Right atrium auricular region (tissue), 2 donors: ENCODE measurements at places on chromosomes 11 and 22. TPM values are rescaled to one million over a fixed set of nuclear protein-coding genes. Genes with fewer than 3 reads are reported as not detected.

- DNase-seq: no peak
These were observed 144.6 kb downstream of the SNX19 start for GRCh38 chr11:130771708-130772107.

DNA sequence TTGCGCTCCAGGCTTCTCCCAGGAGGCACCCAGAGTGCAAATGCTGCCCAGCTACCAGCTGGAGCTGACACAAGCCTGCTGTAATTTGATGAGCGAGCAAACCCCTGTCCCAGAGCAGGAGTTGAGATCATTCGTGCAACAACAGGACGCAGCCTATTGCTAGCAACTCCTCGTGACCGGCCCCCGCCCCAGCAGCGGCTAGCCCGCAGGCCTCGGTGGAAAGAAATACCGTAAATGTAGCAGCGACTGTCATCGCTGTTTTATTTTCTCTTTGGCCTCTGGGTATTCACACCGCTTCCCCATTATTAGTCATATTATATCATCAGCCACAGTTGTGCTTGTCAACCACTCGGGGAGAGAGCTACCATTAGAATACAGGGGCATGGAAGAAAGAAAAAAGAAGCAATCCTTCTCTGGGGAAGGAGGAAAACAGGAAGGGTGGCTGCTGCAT is 59.2 kb upstream of the ATXN10 start:
- DNase-seq: peak; percentile 84

- no peak for DNase-seq
These were observed 21.3 kb upstream of the TPH1 start for GRCh38 chr11:18067372-18067771.

DNA sequence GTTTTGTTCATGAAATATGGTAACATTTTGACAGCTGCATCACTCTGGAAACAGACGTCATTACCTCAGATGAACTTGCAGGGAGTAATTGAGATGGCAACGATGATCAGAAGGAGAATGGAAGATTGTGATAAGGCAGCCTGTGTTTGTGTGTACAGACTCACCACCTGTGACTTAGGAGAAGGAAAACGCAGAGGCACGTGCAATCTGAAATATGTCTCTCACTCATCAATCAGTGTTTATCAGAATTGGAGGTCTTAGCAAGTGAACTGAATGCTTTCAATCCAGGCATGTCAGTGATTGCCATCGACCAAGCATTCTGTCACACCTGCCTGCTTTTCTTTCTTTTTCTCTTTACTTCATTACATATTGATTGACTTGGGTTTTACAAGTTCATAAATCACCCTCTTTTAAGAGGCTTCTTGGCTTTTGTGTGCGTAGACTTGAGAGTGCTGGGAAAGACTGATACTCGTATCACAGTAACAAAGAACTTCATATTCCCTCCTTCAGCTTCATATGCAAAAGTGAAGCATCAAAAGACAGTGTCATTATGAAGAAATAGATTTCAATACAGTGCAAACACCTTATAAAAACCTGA is 24.6 kb downstream of the FAT3 start:
- DNase-seq: no peak

- DNase-seq: no peak
These were observed 6.3 kb upstream of the SLC1A2 start for GRCh38 chr11:35425603-35426212.

DNA sequence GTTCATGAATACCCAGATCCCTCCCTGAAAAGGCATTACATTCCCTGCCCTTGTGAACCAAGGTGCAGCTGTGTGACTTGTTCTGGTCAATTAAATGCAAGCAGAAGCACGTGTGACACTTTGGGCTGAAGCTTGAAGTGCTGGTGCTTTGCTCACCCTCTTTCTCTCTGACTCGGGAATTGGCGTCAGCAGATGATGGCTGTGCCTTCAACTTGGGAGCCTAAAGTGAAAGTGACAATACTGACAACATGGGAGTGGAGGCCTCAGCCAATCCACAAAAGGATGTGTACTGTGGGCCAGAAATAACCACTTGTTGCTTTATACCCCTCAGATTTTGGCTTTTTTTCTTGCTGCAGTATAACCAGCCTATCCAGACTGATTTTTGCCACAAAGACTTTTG is 148.3 kb upstream of the THY1 start:
- DNase-seq: no peak

GRCh38 chr11:75077316-75077715 is 19.4 kb downstream of the OR2AT4 start:
- no peak for DNase-seq

- no peak for DNase-seq
These were observed 5.4 kb upstream of the OR51A2 start for GRCh38 chr11:4960877-4961276.

DNA sequence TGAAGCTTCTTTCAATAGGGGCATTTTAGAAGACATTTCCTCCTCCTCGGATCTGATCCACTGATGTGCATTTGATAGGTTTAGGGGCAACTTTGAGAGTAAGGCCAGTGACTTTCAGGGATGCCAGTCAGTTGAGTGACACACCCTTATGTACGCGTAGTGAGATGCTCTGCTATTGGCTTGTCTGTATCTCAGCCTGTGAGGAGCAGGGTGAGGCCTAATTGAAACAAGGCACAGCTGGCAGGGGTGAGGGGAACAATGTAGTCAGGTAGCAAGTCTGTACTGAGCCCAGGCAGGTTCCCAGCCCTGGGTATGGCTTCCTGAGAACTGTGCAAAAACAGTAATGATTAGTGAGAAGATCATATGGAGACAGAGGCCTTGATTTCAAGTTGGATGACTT is 61.5 kb downstream of the STIM1 start:
- DNase-seq: no peak

- no peak for DNase-seq
These were observed 722.5 kb upstream of the API5 start for GRCh38 chr11:42589286-42589685.

- no peak for DNase-seq
These were observed 2.7 kb downstream of the CCDC87 start for GRCh38 chr11:66589996-66590675.

- no peak for DNase-seq
These were observed 4.6 kb downstream of the SNAP29 start for GRCh38 chr22:20863366-20863765.

DNA sequence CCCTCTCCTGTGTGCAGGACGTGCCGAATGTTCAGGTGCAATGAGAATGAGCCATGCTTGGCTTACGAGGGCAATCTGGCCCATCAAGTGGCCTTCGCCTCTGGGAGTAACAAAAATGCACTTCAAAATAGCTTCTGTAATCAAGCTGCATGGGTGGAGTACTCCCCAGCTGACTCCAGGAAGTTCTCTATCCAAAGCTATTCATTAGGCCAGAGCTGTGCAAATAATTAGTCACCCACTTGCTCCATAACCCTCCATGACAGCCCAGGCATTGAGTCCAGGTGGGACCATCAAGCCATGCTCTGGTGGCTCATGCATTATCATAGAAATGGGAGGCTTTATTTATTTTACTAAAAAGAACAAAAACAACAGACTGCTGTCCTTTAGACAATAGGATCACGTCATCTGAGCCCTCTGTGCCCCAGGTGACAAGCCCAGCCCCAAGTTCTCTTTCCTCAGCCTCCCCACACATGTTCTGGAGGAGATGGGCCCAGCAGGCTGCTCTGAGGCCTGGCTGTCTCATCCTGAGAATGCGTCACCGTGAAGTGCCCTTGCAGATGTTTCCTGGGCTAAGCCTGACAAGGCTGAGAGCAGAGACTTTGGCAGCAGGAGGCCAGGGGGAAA is 244.7 kb downstream of the ETS1 start:
- DNase-seq: peak; percentile 66

- DNase-seq: no peak
These were observed 698 bp downstream of the SLC37A4 start for GRCh38 chr11:119030029-119030328.

GRCh38 chr11:66042996-66043906 is 5.7 kb downstream of the GAL3ST3 start:
- DNase-seq: no peak

- peak; percentile 84 for DNase-seq
These were observed 71.8 kb upstream of the PITPNB start for GRCh38 chr22:27990879-27991278.

GRCh38 chr11:12241971-12242672 is 131.7 kb downstream of the MICAL2 start:
- no peak for DNase-seq

DNA sequence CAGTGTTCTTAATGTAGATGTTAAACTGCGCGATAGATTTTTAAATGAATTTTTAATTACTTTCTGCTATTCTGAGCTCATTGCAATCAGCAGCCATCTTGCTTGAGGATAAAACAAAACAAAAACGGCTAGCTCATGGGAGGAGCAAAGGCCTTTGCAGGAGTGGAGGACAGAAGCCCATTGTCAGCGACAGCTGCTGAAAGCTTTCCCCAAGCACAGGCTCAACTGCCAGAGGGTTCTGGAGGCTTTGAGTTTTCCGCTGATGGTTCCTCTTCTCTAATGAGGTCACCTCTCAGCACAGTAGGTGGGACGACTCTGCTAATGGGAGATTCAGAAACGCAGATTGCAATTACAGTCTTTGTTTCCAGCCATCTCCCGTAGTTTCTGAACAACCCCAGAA is 167.1 kb upstream of the TTC12 start:
- DNase-seq: no peak

- no peak for DNase-seq
These were observed 49.9 kb downstream of the SIK2 start for GRCh38 chr11:111652184-111652583.

GRCh38 chr11:57154739-57155138 is 27.0 kb upstream of the LRRC55 start:
- DNase-seq: no peak

GRCh38 chr11:44179173-44179572 is 83.7 kb downstream of the EXT2 start:
- no peak for DNase-seq

DNA sequence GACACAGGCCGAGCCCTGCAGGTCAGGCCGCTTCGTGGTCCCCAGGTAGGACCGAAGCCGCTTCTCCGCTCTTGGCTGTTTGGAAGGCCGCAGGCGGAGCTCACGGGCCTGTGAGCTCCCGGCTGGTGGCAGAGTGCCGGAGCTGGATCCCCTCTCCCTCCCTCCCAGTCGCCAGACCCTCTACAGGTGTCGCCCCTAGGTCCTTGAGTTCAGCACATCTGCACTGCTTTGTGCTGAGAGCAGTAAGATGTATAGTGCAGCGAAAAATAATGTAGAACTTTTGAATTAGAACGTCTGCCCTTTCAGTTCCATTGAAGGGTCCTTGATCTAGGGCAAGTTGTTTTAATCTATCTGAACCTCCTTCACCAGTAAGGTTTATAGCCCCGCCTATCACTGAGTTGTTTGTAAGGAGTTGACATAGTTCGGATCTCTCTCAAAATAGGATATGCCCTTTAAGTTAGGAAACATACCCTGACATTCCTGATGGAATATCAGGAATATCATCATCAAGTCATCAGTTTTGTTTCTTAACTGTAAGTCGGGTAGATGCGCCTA is 419 bp downstream of the ANKRD49 start:
- no peak for DNase-seq

- DNase-seq: peak; percentile 60
These were observed 522.3 kb downstream of the BRD1 start for GRCh38 chr22:49305214-49305965.

- DNase-seq: no peak
These were observed 81.0 kb upstream of the TMEM45B start for GRCh38 chr11:129734654-129735053.

GRCh38 chr11:130121445-130121978 is 38.1 kb upstream of the ST14 start:
- DNase-seq: no peak

GRCh38 chr11:118694771-118695170 is 15.3 kb upstream of the TREH start:
- DNase-seq: no peak

GRCh38 chr11:24122291-24122690 is 374.6 kb upstream of the LUZP2 start:
- DNase-seq: no peak

GRCh38 chr11:17077240-17077519 is 287 bp downstream of the RPS13 start:
- no peak for DNase-seq

DNA sequence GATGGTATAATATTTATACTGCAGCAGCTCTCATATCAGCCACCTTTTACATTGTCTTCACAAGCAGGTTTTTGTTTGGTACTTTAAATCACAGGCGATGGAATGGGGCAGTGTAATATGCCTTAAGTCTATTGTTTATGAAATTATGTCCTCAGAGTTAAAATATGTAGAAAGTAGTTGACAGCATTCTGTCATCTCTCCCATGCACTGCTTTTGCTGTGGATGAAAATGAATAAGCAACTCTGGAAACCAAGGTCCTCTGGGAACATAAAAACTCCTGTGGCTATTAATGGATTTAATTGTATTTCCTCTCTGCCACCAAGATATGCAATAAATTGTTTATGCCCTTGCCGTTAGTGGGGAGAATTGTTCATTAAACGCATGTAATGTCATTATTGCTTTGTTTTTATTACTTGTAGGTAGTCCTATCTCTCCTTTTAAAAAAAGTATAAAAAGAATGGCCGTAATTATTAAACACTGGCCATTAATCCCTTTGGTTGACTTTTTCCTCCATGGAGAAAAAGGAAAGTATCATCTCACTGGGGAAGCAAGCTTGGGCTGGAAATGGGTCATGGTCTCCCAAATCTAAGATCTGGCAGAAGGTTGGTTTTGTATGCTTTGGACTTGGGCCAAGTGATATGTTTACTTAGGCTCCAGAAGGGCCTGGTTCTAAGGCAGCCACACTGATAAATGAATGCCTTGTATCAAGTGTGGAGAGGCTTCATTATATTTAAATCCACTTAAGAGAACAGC is 13.1 kb downstream of the PACS1 start:
- DNase-seq: no peak

- DNase-seq: no peak
These were observed 51.7 kb upstream of the NUP160 start for GRCh38 chr11:47899801-47900200.

- no peak for DNase-seq
These were observed 21.9 kb downstream of the SULT4A1 start for GRCh38 chr22:43840431-43840830.

GRCh38 chr22:50733521-50734342 is 4.3 kb upstream of the ACR start:
- DNase-seq: no peak

GRCh38 chr11:61747192-61747966 is 5.1 kb upstream of the MYRF start:
- peak; percentile 71 for DNase-seq

- DNase-seq: no peak
These were observed 9.8 kb upstream of the MPEG1 start for GRCh38 chr11:59222464-59223060.

The FAM180B gene
- total RNA-seq: 0.89 TPM

The TMEM126A gene
- total RNA-seq: 33.8 TPM

The OSBP2 gene
- 16.8 TPM for total RNA-seq

The CDHR5 gene
- total RNA-seq: not detected

The DDX25 gene
- total RNA-seq: not detected

The TTC28 gene
- 22.1 TPM for total RNA-seq

The KCNK4 gene
- total RNA-seq: not detected

The CATSPERZ gene
- not detected for total RNA-seq

The TYR gene
- not detected for total RNA-seq

The C11orf87 gene
- not detected for total RNA-seq

The OR5M3 gene
- not detected for total RNA-seq

The CASP1 gene
- total RNA-seq: 6.1 TPM

The TESMIN gene
- total RNA-seq: 0.78 TPM

The ARHGEF17 gene
- 41.6 TPM for total RNA-seq

The BIK gene
- not detected for total RNA-seq

The LMNTD2 gene
- total RNA-seq: 0.86 TPM

The MYRF gene
- 13.1 TPM for total RNA-seq

The RHOG gene
- 20.1 TPM for total RNA-seq
